ENCODE measurements at places on chromosomes 16 and 17.

- DNase-seq = no peak
These were observed 228.6 kb downstream of the ZFHX3 start for GRCh38 chr16:72819345-72819744.

- DNase-seq = no peak
These were observed 1.8 kb downstream of the USP7 start for GRCh38 chr16:8961811-8962390.

DNA sequence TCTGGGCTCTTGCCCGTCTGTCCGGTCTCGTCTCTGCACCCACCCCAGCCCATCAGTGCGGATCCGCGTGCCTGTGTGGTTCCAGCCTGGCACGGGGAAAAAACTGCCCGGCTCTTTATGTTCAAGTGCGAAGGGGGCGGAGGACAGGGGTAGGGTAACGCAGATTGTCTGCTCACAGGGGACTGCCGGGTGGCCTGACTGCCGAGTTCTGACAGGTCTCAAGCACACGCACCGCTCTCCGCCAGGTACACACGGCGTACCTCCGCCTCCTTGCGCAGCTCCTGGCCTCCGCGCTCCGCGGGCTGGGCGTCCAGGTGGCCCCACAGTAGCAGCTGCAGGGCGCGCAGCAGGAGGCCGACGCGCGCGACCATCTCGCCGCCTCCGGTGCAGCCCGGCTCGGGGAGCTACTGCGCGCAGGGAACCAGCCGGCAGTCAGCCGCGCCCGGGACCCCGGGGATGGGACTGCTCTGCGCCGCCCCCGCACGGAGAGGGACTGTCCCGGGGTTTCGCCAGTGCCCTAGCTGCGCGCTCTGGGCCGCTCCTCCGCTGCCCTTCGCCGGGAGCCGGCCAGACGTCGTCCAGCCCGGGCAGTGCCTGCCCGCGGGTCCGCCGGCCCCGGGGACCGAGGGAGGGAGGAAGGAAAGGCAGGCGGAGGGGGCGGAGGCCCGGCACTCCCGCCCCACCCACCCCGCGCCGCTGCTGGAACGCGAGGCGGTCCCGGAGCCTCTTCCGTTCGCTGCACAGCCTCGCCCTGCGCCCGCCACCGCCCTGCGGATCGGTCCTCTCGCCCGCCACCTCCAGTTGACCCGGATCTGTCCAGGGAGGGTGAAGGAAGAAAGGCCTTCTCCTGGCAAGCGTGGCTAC, at the start of gene MMP28:
MMP28 (minus strand) TSS at position 635 of the 864 bp plus-strand sequence; CDS start at position 371, 264 bp downstream.
- DNase-seq = no peak

DNA sequence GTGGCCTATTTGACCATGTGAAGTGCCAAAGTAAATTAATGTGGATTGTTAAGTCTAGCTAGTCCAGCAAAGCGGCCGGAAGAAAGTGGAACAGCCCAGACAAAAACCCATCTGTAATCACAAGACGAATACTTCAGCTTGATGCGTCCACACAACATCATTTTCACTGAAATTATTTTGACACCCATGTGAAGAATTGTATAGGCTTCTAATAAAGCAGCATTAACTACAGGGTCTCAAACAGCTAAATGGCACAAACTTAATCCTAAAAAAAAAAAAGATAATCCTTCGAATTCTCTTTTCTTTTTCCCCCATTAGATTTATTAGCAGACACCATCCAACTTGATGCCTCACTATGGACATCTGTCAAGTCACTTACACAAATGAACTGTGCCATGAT, 73.8 kb downstream of the TOX3 start:
- DNase-seq = no peak

DNA sequence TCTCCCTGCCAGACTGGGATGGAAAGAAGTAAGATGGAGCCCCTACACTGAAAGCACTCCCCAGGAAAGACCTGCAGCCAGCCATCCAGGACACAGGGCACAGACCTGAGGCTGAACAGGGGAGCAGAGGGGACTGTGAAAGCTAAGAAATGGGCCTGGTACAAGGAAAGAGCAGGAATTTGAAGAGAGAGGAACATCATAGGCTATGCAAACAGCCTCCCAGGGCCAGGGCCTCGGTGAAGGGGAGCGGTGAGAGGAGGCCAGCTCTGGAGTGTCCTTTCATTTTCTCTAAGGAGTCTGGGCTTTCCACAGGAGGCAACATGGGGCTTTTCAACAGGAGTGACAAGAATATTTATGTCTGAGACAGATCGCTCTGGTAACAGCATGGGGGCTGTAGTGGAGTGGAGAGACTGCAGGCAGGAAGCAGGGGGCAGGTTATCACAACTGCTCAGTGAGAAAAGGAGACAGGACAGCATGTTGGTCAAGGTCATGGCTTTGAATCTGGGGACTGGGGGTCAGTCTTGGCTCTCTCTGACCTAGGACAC, 50.1 kb downstream of the TOM1L2 start:
- no peak for DNase-seq

GRCh38 chr16:4140652-4141051, 24.4 kb upstream of the ADCY9 start:
- DNase-seq = no peak

DNA sequence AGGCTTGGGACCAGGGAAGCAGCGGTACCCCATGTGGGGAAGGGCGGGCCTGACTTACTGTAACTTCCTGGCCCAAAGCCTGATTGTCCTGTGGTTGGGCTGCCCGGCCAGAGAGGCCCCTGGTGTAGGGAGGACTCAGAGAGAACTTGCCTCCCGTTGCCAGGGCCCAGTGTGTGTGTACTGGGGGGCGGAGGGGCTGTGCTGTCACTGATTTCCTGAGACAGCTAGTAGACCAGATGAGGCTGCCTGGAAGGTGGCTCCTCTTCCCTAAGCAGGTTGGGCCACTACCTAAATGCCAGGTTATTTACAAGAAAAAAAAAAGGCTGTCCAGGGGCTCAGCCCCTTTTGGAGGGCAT, 16.7 kb downstream of the SOCS3 start:
- DNase-seq = no peak

- peak; percentile 15 for DNase-seq
These were observed 1.0 kb downstream of the SDK2 start for GRCh38 chr17:73643001-73643851.

DNA sequence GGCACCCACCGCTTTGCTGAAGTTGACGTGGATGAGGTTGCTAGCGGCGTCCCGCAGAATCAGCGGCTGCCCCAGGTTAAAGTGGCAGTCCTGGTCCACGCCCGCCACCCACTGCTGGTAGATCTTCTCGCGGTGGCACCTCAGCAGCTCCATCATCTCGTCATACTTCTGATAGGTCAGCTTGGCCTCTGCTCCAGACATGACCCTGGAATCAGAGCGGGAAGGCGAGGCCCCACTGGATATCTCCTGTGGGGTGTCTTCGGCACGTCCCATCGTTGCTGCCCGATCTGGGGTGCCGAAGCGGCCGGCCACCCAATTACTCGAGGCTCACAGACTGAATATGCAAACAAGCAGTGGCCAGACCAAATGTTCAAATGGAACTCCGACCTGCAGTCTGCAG, 16.5 kb downstream of the DNAH17 start:
- no peak for DNase-seq

- DNase-seq = no peak
These were observed 47.9 kb upstream of the CPHXL start for GRCh38 chr16:75774197-75774596.

Measured in midbrain (tissue), 1 donor.